Activated T-cell treated with anti-CD3 and anti-CD28 coated beads, Interleukin-2, amount 50 U/mL, for 24 hours (primary cell): ENCODE measurements at places on chromosomes 16 and 17.

DNA sequence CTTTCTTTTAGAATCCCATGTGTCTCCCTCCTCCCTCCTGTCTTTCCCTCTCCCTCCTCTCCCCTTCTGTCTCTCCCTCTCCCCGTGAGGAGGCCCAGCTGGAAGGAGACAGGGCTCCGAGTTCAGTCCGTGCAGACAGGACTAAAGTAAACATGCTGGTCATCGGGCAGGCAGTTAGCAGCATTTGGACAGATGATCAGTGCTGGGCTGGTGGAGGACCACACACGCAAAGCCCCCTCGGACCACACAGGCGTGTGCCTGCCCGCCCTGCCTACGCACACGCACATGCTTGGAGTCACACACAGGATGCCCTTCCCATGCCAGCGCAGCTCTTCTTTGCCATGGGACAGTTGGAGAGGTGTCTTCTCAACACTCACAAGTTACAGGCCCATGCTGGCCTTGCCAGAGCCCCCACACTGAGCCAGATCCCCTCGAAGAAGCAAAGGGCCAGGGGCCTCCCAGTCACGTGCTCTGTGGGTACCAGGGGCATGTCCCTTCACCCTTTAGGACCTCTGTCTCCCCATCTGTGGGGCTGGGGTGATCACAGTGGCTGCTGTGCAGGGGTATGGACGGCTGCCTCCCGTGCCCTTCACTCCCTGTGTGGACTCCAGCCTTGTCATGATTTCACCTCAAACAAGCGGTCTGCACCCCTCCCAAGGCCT, 215.7 kb upstream of the FOXF1 start:
- DNase-seq = no peak

GRCh38 chr16:67028167-67028695, 718 bp upstream of the CBFB start:
- no peak for DNase-seq

DNA sequence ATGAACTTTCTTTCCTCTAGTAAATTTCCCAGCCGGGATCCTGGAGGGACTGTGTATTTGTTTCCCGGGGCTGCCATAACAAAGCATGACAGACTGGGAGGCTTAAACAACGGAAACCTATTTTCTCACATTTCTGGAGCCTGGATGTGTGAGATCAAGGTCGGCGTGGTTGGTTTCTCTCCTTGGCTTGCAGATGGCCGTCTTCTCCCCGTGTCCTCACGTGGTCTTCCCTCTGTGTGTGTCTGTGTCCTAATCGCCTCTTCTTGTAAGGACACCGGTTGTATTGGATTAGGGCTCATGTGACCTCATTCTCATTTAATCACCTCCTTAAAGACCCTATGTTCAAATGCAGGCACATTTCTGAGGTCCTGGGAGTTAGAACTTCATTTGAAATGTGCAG, 22.0 kb upstream of the USP10 start:
- no peak for DNase-seq

DNA sequence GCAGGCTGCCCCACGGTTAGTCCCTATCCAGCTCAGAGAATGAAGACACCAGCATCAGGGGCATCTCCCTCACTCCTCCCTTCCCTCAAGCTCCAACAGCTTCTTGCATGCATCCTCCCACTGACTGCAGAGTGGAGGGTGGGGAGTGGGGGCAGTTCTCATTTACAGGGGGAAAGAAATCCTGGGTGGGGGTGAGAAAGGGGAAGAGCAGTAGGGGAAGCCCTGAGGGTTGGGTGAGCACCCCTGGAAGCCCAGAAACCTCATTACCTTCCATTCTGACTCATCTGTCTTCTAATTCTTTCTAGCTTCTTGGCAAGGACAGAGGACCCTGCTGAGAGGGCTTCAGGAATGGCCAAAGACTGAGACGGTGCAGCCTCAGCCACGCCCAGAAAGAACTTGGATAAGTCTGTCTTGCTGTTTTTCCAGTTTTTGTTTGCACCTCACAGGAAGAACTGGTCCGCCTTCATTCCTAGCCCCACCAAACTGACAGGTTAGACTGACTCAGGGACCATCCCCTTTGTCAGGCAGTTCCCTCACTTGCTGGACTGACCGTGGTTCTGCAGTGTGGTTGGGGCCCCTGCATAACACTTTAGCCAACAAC, 52.5 kb upstream of the WSB1 start:
- DNase-seq = no peak

DNA sequence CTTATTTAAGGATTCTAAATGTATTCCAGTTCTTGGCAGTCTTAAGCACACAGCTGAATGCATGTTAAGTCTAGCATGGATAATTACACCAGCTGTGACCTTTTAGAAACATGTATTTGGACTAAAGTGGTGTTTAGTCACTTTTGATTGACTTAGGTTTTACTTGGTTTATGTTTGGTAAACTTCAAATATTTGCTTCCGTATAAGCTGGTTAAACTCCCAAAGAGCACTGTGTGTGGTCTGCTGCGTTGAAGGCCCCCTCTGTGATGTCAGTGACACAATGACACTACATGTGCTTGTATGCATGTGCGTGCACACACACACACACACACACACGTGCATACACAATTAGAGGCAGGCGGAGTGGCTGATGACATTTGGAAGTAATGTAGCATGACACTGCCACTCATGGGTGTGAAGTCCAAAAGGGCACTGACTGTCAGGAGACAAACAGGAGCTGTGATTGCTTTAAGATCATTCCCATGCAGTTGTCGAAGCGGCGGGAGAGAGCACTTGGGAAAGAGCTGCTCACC, 156.1 kb upstream of the CDH13 start:
- DNase-seq = no peak

DNA sequence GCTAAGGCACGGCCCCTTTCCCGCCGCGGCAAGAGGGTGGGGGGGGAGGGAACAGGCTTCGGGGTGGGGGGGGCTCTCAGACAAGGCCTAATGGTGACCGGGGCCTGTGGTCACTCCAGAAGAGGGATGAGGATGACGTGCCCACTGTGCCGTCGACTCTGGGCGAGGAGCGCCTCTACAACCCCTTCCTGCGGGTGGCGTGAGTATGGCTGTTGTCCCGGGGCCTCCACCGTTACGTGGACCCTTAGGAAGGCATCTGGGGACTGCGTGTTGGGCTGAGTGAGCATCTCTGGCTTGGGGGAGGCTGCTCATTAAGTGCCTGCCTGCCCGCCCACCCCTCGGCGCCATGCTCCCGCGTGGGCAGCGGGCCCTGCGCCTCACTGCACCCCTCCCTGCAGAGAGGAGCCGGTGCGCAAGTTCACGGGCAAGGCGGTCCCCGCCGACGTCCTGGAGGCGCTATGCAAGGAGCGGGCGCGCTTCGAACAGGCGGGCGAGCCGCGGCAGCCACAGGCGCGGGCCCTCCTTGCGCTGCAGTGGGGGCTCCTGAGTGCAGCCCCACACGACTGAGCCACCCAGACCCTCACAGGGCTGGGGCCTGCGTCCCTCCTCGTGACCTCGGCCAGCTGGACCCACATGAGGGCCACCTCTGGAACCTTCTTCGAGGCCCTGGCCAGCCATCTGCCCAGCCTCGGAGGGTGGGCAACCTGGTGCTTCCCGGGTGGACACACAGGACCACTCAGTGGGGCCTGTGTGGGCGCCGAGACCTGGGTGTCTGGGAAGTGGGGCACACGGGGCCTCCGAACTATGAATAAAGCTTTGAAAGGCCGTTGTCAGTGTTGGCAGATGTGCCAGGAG, 2.2 kb downstream of the HAGHL start:
- DNase-seq = peak; percentile 41

GRCh38 chr16:17271687-17272086, 199.1 kb downstream of the XYLT1 start:
- no peak for DNase-seq

GRCh38 chr16:11755022-11755760, 12.5 kb upstream of the TXNDC11 start:
- DNase-seq = no peak

GRCh38 chr17:77723071-77723908, 235.2 kb upstream of the TNRC6C start:
- DNase-seq = no peak

GRCh38 chr16:67024384-67025209, 4.4 kb upstream of the CBFB start:
- DNase-seq = peak; percentile 3

DNA sequence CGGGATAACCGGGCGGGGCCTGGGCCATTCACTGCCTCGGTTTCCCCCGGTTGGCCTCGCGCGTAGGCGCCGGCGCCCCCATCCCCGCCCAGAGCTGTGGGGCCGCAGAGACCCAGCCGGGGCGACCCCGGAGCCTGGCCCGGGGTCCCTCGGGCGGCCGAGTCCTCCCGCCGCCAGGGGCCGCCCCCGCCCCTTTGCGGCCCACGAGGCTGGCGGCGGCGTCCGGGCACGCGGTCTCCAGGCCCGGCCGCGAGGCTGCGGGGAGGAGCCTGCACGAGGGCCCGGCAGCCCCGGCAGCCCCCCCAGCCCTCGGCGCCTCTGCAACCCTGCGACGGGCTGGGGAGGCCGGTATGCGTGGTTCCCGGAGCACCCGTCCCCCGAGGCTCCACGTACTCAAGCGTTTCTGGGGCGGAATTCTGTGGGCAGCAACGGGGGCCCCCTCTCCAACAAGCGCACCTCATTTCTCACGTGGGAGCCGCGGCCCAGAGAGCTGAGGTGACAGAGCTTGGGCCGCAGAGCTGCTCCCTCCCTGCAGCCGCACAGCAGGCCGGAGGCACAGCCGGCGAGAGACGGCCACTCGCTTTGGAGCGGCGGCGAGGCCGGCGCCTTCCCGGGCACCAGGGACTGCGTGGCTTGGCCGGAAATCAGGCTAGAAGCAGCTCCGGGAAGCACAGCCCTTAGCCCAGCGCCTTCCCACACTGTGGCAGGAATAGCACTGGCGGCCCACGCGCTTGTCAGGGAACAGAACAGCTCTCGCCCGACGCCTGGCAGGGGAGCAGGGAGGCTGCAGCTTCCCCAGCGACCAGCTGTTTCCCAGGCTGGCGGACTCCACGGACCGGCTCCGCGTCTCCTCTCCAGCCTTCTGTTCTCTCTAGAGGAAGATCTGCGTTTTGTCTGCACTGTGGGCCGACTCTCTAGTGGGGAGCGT, 867 bp upstream of the LIMD2 start:
- peak; percentile 80 for DNase-seq

GRCh38 chr17:81084680-81085419, 49.9 kb downstream of the BAIAP2 start:
- no peak for DNase-seq

- DNase-seq = no peak
Observed at GRCh38 chr16:73231944-73232554, 184.1 kb upstream of the ZFHX3 start.

DNA sequence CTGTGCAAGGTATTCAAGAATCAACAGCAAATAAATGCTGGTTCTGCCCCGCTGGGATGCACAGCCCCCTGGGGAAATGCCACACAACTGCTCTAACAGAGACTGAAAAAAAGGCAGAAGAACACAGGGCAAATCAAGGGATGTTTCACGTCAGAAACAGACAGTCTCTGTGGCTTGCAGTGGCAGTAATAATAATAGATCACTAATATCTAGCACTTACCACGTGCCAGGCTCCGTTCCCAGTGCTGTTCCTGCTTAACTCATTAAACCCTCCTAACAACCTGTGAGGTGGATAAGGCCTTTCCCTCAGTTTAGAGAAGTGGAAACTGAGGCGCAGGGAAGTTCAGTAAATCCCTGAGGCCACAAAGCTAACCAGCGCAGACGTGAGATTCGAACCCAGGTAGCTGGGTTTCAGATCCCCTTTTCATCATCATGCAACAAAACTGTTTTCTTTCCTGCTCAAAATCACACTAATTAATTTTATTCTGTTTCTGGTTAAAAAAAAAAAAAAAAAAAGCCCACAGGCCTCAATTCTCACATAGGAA, 36.7 kb downstream of the ARHGAP17 start:
- no peak for DNase-seq

DNA sequence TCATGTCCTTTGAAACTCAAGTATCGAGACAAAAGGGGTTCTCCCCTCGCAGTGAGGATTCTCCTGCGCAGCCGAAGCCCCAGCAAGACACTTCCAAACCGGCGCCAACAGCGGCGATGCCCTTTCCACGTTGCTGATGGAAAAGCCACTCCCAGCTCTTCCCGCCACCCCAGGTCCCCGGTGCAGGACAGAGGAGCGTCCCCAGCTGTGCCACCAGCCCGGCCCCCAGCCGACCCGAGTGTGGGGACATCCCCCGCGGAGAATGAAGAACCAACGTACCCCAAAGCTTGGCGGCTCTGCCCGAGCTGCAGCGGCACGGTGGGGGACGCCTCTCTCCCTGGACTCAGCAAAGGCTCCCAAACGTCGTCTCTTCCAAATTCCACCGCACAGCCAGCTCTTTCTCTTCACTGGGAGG, 573 bp downstream of the CHST6 start:
- no peak for DNase-seq

GRCh38 chr17:49146620-49147306, 14.2 kb downstream of the B4GALNT2 start:
- no peak for DNase-seq

DNA sequence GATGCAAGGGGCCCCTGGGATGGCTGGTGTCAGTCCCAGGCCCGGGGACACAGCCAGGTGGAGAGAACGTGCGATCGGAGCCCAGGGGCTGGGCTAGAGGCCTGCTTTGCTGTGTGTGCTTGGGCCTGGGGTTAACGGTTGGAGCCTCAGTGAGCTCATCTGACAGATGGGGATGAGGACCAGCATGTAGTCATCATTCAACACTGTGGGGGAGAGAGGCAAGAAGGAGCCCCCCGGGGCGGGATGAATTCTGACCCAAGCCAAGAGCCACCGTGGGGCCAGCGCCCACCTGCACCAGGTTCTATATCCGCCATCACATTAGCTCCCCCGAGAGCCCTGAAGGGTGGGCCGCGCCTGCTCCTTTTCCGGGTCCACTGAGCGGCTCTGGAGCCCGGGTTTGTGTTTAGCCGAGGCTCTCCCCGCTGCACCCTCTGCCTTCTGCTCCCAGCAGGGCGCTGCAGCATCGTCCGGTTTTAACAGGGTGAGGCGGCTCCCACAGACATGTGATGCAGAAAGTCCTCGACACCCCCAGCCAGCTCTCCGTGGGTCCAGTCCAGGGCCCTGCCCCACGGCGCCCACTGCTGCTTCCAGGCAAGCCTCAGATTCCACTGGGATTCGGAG, 365.7 kb downstream of the SEC14L1 start:
- peak; percentile 16 for DNase-seq

GRCh38 chr17:34382621-34383124, 19.6 kb upstream of the CCL1 start:
- DNase-seq = peak; percentile 60

GRCh38 chr16:55494994-55495421, 13.9 kb upstream of the LPCAT2 start:
- no peak for DNase-seq
